ENCODE measurements at places on chromosomes 5 and 9.

- DNase-seq, result no peak
Observed at GRCh38 chr9:68861436-68861835, 152.5 kb downstream of the PRKACG start.

GRCh38 chr5:57219386-57219785 lies 45.5 kb downstream of the GPBP1 start:
- no peak for DNase-seq

- DNase-seq, result no peak
Observed at GRCh38 chr5:175894271-175894670, 22.9 kb downstream of the CPLX2 start.

DNA sequence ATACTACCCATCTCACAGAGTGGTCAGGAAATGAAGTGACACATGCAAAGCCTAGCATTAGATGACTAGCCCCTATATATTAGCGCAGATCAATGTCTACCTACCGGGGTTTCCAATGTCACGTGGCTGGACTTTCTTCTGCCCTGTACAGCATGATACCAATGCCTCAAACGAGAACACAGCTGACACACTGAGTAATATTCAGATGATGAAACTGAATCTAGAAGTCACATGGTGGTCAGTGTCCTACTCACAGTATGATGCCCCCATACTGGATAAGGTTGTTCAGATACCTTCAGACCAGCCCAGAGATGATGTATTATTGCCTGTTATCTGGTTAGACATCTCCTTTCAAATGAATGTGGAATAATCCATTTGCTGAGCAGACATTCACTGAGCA lies 71.1 kb upstream of the FRRS1L start:
- no peak for DNase-seq

DNA sequence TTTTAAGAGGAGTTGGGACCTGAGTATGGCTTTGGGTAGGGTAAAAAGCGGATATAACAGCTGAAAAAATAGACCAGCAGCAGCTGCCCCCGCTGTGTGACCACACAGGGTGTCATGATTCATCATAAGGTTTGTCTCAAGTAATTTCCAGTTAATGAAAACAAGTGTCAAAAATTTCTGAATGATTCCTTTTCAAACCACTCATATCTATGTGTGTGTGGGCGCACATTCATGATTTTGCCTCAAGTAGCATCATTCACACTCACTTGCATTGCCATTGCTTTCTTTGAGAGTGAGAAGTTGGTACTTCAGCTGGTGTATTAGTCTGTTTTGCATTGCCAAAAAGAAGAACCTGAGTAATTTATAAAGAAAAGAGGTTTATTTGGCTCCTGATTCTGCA lies 12.1 kb upstream of the TNFAIP8 start:
- no peak for DNase-seq

DNA sequence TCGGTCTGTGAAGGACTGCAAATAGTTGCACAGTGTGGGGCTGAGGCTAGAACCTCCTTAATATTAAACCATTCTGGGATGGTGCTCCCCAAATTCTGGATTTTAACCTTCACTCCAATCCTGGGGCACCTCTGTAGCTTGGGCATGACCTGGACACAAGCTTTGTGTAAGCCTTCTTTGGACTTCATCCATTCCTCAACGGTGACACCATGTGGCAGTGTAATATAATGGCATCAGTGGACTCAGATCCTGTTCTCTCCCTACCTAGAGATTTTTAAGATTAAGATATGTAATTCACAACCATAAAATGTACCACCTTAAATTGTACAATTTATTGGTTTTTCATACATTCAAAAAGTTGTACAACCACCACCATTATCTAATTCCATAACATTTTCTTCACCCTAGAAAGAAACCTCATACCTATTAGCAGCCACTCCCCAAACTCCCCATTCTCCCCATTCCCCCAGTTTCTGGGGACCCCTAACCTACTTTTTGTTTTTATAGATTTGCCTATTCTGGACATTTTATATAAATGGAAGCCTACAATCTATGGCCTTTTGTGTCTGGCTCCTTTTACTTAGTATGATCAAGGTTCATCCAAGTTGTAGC lies 4.8 kb upstream of the PLGRKT start:
- no peak for DNase-seq

DNA sequence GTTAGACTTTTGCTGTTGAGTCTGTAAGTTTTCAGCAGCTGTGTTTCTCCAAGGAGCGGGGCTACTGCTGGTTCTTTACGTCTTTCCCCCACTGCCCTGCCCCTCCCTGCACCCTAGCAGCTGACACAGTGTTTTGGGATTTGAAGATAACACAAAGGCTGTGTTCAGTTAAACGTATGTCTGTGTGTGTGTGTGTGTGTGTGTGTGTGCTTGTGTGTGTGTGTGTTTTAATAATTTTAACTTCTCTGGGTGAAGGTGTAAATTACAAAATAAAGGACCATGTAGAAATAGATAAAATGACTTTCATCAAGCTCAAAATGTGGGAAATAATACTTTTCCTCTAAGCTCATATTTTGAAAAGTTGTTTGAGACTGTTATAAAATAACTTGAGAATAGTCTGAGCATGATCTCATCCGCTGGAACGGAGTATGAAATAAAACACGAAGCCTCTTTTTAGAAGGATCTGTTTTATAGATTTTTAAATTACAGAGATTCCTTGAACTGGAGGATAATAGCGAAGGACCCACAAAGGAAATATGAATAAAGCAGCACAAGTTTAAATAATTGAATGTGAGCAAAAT lies 10.9 kb downstream of the ABL1 start:
- no peak for DNase-seq

DNA sequence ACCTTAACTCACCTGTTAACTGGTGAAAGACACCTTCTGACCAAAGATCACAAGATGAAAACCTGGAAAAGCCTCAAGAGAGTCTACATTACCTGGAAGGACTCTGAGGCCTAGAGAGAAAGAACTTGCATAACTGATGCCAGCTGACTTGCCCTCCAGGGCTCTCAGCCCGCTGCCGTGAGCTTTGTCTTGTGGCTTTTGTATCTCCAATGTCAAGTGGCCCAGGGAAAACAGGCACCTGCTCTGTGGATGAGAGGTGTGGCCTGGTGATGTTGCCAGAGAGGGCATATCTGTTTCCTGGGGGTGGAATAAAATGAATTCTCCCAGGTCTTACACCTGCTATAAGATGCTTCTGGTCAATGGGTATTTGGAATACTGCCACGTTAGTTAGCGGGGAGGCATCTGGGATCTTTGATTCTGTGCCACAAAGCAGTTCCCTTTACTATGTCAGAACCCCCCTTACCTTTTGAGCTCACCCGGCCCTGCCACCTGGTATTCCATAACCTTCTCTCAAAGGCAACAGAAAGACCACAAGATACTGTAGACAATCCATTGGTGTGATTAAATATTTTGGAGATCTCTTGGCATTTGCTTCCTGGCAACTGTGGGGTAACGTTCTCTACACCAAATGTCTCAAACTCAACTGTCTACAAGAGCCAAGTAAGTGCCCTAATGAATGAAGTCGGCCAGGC lies 54.9 kb upstream of the N4BP3 start:
- DNase-seq, result no peak

- no peak for DNase-seq
Observed at GRCh38 chr5:137281201-137281600, 217.9 kb downstream of the SPOCK1 start.

GRCh38 chr5:112918679-112919078 lies 3.3 kb downstream of the REEP5 start:
- no peak for DNase-seq

DNA sequence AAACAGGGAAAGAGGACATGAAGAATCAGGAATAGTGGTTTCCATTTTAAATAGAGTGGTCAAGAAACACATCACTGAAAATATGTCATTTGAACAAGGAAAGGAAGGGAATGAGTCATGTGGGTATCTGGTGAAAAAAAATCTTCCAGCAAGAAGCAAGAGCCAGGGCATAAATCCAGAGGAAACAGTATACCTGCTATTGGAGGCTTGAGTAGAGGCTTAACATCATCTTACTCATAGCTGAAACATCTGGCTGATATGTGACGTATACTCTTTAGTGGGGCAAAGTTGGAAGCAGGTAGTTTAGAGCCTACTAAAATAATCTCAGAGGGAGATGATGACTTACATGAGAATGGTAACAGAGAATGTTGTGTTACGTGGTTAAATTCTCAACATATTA lies 517.2 kb downstream of the CAAP1 start:
- DNase-seq, result no peak

DNA sequence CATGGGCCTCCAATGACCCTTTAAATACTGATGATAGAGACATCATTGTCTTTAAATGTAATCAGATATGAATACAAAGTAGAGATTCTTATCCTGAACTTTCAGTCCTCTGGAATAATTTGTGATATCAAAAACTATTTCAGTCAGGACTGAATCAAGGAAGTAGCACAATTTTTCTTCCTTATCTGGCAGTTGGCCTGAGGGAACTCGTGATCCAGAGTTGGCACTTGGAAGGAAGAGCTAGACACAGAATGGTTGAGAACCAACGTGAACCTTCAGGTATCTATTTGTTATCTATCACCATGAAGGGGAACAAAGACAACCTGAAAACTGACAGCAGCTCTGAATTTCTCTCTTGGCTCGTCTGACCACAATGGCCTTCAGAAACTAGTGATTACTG lies 269.3 kb downstream of the PRDM9 start:
- no peak for DNase-seq

DNA sequence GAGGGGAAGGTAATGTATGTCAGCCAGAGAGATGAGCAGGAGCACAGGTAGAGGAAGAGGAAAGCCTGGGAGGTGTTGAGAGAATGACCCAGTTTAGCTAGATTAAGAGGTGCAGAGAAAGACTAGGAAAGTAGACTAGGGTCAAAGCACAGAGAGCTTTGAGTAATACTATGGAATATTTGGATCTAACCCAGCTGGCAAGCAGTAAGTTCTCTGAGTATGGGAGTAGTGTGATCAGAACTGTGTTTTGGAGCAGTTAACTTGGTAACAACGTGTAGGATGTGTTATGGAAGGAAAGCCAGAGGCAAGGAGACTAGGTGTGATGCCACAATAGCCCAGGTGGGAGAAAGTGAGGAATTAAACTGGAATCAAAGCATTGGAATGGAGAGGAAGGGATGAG lies 84.9 kb upstream of the PTGER4 start:
- no peak for DNase-seq

DNA sequence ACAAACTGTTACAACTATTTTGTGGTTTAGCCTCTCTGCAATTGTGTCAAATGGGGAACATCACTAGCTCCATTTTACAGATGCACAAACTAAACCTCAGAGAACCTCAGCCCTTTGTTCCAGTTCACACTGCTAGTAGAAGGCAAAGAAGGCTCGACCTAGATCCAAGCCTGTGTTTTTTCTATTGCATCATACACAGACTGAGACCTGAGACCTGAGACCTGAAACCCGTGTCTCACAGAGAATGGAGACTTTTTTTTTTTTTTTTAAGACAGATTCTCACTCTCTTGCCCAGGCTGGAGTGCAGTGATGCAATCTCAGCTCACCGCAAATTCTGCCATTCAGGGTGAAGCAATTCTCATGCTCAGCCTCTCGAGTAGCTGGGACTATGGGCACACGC lies 120.8 kb downstream of the GALNT10 start:
- DNase-seq, result no peak

DNA sequence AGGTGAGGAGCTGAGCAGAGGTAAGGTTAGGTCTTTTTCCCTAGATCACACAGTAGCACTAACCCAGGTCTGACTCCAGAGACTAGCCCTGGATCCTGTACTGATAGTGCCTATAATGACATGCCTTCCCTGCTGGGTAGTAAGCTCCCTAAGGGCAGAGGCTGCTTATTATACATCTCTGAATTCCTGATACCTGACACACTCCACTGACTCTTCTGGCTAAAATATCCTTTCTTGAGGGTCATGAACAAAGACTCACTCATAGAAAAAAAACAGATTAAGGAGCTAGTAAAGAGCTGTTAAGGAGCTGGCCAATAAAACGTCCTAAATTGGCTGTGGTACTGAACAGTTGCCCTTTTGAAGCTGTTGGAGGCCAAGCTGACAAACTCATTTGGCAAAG lies 149.0 kb upstream of the ITGA1 start:
- no peak for DNase-seq

- no peak for DNase-seq
Observed at GRCh38 chr5:176132471-176133288, 105.5 kb upstream of the SIMC1 start.

GRCh38 chr9:98795295-98795955 lies 930 bp downstream of the ANKS6 start:
- no peak for DNase-seq

DNA sequence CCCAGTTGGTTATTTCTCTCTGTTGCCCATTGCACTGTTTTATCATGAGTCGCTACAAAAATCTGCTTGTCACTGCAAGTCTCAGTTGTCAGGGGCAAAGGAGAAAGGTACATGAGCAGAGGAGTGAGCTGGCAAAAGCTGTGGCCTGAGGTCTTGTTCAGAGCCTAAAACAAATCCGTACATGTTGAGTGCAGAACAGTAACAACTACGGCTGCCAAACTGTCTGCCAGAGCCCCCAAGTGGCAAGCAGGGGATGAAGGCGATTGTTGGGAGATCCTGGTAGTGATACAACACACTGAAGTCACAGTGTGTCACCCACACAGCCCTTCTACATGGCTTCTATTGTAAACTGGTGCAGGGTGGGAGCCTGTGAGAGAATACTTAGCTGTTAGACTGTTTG lies 50.9 kb downstream of the BRINP1 start:
- no peak for DNase-seq

- DNase-seq, result no peak
Observed at GRCh38 chr9:18896004-18896403, 137.0 kb downstream of the SAXO1 start.

DNA sequence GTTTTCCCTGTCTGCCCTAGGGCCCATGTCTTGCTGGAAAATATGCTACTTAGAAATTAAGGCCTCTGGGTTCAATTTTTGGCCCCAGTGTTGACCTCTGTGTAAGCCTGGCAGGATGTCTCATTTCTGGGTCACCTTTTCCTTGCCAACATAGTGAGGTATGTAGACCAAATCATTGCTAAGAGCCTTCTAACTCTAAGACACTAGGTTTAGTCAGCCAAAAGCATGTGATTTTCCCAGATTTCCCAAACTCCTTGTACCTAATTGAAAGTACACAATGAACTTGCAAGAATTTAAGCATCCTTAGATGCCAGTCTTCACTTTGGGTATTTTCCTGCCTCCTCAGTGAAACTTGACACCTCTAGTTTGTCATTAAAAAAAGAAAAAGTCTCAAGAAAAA lies 77.0 kb downstream of the GALNT10 start:
- no peak for DNase-seq

- DNase-seq, result no peak
Observed at GRCh38 chr5:12623408-12623807, 719.2 kb upstream of the CTNND2 start.

GRCh38 chr5:17732351-17732923 lies 98.2 kb downstream of the TAF11L14 start:
- no peak for DNase-seq

GRCh38 chr9:121696930-121697329 lies 45.5 kb downstream of the DAB2IP start:
- no peak for DNase-seq

- no peak for DNase-seq
Observed at GRCh38 chr9:80491086-80491696, 919.4 kb downstream of the TLE4 start.

- peak; percentile 10 for DNase-seq
Observed at GRCh38 chr5:131795879-131796792, 681 bp downstream of the FNIP1 start.

Measured in T follicular helper cell (primary cell).